Fibroblast of villous mesenchyme (primary cell): ENCODE measurements at places on chromosomes 5 and 9.

GRCh38 chr9:89606049-89606623, 1.3 kb downstream of the GADD45G start:
- DNase-seq = peak; percentile 73

DNA sequence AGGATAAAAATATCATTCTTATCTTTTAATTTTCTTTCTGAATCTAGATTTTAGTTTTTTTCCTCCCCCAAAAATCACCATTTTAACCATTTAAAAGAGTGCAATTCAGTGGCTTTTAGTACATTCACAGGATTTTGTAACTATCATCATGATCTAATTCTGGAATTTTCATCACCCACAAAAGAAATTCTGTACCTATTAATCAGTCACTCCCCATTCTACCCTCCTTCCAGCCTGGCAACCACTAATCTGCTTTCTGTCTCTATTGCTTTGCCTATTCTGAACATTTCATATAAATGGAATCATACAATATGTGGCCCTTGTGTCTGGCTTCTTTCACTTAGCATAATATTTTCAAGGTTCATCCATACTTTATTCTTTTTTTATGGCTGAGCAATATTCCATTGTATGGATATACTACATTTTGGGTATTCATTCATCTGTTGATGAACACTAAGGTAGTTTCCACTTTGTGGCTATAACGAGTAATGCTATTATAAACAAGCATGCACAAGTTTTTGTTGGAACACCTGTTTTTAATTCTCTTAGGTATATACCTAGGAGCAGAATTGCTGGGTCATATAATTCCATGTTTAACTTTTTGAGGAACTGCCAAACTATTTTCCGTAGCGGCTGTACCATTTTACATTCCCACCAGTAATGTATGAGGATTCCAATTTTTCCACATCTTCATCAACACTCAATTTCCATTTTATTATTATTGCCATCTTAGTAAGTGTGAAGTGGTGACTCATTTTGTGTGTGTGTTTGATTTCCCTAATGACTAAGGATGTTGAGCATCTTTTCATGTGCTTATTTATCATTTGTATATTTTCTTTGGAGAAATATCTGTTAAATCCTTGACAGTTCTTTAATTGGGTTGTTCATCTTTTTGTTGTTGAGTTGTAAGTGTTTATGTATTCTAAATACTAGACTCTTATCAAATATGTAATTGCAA, 340.3 kb downstream of the CWC27 start:
- DNase-seq = no peak

DNA sequence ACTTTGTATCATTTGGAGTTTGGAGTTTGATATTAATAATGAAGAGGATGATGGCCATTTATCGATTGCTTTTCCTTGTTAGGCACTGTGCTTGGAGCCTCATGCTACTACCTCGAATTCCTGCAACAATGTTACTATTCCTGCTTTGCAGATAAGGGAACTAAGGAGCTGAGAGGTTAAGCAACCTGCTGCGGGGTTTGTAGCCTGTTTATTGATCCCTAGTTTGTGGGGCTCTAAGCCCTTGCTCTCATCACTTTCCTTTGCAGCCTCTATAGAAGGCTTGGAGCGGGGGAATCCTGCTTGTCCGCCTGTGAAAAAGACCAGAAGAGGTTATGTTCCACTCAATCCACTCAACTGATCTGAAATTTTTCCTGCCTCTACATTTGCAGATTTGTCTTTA, 15.8 kb downstream of the ARHGEF28 start:
- DNase-seq = no peak

GRCh38 chr5:108418197-108418596, 36.3 kb upstream of the FBXL17 start:
- DNase-seq = no peak

GRCh38 chr5:150255659-150256409, 33.7 kb downstream of the CAMK2A start:
- DNase-seq = peak; percentile 23

DNA sequence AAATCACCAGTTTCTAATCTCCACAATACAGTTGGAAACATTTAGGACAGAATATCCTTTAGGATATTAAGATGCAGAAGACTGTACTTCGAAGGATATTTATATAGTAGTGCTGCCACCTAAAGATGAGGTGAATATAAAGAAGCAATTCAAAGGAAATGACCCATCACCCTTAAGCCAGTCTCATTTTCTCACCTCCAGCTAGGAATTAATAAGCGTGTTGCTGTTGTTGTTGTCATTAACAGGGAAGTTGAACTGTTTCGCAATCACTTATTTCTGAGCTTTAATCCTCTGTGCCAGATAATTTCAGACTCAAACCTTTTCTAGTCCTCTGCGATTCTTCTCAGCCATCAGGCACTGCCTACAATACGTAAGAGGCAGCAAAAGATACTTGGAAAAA, 7.8 kb upstream of the PURA start:
- no peak for DNase-seq

- no peak for DNase-seq
These were observed 148.9 kb downstream of the ARHGAP26 start for GRCh38 chr5:142918959-142919635.

DNA sequence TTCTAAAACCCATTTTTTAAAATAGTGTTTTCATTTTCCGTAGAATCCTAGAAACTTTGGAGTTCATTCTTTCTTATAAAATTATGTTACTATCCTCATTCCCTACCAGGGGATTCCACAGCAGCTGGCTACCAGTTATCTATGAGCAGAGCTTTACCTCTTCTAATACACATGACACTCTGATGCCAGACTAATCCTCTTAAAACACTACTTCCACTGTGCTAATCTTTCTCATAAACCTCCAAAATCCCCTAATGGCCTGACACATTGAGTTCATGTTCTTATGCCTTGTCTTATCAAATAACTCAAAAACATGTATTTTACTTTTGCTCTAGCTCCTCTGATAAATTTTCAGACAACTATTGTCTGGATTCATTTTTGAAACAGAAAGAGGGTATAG, 633.6 kb upstream of the FTMT start:
- DNase-seq = no peak

GRCh38 chr5:83562071-83562606, 90.6 kb downstream of the VCAN start:
- no peak for DNase-seq

- no peak for DNase-seq
These were observed 80.8 kb upstream of the ARAP3 start for GRCh38 chr5:141762790-141763368.

DNA sequence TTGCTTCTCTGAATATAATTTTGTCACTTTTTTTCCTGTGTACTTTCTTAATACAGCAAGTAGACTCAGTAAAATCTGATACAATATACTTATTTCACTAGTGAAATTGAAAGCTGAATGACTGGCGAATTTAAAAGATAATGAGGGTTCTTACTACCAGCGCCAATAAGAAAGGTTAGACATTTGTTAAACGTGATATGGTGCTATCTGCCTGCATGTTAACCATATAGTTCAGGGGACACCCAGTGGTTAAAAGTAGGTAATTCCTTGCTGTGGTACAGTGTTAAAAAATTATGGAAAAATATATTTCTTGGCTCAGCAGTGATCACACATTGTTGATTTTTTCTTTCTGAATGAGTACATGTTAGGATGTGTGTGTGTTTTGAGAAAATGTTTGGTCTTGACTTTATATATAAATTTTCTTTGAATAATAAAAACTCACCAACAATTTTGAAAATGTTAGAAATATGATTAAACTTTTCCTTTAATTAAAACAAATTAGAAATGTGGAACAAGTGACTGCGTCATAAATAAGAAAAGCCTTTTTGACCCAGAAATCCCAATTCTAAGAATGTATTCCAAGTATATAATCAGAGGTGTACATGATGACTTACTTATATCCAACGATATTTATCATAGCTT, 25.8 kb downstream of the CAST start:
- DNase-seq = peak; percentile 78

GRCh38 chr9:16329671-16330113, 540.8 kb downstream of the BNC2 start:
- no peak for DNase-seq

DNA sequence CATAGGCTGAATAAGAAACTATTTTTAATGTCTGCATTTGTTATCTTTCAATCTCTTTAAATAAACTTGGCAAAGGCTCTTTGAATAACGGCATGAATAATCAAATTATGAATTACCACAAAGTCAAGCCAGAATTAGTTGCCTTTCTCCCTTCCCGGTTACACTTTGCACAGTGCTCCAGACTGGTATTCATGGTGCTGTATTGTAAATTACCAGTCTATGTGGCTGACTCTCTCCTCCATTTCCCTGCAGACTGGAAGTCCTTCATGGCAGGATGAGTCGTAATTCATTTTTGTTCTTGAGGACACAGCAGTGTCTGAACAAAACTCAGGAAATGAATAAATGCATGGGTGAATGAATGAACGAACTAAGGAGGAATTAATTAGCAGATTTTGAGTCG, 142.9 kb downstream of the GNA14 start:
- DNase-seq = no peak

- DNase-seq = peak; percentile 56
These were observed 17.1 kb upstream of the NRARP start for GRCh38 chr9:137319011-137319738.

DNA sequence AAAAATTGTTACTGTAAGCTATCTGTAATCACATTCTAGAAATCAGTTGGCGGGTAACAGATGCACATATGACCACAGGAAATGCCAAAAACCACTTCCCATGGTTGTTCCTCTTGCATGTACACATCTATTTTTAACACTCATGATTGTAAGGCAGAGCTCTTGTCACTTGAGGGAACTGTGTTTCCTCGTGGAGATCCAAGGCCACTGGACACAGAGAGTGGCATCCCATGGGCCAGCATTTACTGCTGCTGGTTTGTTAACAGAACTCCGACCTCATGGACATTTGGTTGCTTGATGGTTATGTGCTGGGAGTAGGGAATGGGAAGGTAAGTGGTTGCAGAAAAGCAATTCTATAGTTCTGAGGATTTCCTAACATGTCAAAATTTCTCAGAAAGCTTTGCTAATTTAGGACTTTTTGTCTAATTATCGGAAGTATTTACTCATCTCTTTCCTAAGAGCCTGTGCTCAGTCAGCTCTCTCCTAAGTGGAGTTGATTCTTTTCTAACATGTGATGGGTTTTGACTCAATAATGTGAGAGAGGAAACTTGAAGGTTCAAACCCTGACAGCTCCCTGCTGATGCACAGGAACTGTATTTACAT, 202.0 kb upstream of the NR3C1 start:
- peak; percentile 20 for DNase-seq

DNA sequence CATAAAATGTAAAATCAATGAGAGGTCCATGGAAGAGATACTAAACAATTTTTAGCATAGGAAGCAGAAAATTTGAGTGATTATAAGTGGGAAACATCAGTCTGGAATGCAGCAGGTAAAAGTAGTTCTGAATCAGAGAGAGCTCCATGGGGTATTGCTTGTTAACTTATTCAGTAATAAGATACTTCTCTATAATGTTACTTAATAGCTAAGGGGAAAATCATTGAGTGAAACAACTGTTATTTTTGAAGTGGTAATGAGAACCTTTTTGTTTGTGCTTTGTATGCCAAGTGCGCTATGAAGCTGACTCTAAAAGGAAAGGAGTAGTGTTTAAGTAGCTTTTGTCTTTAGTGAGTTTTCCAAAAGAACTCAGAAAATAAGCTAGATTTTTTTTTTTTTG, 95.2 kb downstream of the ERBIN start:
- DNase-seq = no peak

- DNase-seq = no peak
These were observed 281.0 kb downstream of the HINT1 start for GRCh38 chr5:130884023-130884422.

DNA sequence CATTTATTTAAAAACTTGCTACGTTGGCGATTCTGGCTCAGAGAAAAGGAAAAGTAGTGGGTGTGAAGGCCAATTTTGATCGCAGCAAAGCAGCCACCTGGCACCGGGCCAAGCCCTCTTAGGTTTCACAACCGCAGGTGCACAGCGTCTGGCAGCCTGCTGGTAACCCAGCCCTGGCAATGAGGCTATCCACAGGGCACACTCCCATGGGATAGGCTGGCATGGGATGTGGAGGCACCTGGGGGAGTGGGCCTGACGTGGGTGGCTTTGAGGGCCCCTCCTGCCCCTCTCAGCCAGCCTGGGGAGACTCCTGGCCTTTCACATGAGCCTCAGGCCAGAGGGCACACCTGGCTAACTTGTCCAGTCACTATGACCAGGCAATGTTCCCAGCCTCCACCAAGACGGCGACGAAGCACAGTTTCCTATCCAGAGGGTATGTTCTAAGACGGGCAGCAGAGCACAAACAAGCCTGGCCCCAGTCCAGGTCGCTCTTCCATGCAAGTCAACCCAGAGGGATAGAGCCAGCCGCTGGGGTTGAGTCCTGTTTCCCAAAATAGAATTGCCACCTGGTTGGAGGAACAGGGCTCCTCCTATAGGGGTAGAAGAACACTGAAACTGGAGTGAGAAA, 19.0 kb downstream of the CMBL start:
- no peak for DNase-seq

GRCh38 chr5:125865166-125865815, 557.9 kb upstream of the GRAMD2B start:
- DNase-seq = no peak

GRCh38 chr9:121292051-121292450, 24.1 kb downstream of the GSN start:
- DNase-seq = no peak

GRCh38 chr5:28265877-28266276, 1227.5 kb upstream of the CDH9 start:
- no peak for DNase-seq

DNA sequence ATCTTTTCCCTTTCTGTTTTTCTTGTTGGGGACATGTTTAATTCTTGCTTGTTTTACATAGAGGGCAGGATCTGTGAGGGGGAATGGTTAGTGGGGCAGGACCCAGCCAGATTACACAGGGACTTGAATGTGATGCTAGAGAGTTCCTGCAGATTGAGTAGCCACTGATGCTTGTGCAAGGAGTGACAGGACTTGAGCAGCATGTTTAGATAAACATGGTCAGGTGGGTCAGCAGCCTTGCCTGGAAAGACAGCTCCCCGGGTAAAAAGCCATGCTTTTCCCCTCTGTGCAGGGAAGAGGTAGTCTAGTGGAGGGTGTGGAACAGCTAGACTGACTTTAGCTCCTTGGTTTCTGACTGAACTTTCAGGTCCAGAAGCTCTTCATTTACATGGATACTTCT, 261.2 kb downstream of the AOPEP start:
- DNase-seq = no peak

- no peak for DNase-seq
These were observed 367.8 kb downstream of the IRX2 start for GRCh38 chr5:2383698-2384065.
